Activated CD8-positive, alpha-beta T cell treated with anti-CD3 and anti-CD28 coated beads for 36 hours (primary cell): ENCODE measurements at places on chromosomes 11 and 22. TPM values are rescaled to one million over a fixed set of nuclear protein-coding genes. Genes with fewer than 3 reads are reported as not detected.

GRCh38 chr11:93208663-93209270 is 11.0 kb upstream of the SLC36A4 start:
- no peak for DNase-seq

- no peak for DNase-seq
Observed at GRCh38 chr11:23519194-23519593, 658.9 kb upstream of the CCDC179 start.

DNA sequence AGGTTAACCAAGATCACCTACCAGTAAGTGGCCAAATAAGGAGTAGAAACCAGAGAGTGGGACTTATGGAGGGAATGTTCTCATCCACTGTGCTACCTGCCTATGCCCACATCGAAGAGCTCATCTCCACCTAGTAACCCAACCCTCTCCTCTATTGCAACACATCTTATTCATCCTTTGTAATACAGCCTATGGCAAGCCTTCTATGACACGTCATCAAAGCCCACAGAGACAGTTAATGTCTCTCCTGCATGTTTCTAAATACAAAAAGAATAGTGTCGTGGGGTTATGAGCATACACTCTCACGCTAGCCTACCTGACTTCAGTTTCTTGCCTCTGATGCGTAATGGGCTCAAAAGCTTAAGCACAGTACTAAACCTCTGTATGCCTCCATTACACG is 1158.1 kb upstream of the TENM4 start:
- DNase-seq, result no peak

Gene CCDC81
- 0.83 TPM for total RNA-seq

DNA sequence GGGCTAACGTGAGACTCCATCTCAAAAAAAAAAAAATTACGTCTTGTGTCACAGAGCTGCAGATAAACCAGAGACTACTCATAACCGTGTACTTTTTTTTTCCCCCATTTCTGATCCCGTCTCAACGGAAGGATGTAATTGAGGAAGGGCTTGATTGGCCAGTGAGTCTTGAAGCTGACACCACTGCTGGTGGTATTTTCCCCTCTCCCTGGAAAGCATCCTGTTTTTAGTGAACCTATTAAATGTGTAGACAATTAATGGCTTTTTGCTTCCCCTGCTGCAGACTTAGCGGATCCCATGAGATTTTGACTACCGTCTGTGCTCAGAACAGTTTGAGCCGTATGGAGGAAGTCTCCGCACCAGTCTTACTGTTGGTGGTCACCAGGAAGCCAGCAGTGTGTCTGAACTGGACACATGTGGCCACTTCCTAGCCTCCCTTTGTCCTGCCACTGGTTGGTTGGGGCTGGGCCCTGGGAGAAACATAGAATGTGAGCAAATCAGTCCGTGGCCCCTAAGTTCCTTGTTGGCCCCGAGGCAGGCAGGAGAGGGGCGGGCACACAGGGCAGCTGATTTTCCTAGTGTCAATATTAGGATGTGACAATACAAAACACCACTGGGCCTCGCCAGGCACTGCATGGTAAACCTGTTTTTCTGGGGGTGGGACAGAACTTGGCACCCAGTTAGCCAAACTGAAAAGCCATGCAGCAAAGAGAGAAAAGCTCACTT is 3.1 kb downstream of the BIK start:
- no peak for DNase-seq

DNA sequence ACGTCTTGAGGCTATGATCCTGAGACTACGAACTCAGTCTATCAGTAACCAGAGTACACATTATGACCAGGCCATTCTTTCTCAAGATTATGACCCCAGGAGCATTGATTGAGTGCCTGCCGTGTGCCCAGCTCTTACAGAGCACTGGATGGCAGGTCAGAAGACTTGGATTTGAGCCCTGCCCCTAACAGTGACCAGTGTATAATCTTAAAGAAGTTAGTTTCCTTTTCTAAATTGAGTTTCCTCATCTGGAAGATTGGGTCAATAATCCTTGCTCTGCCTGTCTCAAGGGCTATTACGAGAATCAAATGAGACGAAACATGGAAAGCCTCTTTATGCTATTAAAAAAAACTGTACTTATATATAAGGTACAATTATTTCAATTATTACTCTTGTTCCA is 38.2 kb downstream of the SLCO2B1 start:
- DNase-seq, result no peak

DNA sequence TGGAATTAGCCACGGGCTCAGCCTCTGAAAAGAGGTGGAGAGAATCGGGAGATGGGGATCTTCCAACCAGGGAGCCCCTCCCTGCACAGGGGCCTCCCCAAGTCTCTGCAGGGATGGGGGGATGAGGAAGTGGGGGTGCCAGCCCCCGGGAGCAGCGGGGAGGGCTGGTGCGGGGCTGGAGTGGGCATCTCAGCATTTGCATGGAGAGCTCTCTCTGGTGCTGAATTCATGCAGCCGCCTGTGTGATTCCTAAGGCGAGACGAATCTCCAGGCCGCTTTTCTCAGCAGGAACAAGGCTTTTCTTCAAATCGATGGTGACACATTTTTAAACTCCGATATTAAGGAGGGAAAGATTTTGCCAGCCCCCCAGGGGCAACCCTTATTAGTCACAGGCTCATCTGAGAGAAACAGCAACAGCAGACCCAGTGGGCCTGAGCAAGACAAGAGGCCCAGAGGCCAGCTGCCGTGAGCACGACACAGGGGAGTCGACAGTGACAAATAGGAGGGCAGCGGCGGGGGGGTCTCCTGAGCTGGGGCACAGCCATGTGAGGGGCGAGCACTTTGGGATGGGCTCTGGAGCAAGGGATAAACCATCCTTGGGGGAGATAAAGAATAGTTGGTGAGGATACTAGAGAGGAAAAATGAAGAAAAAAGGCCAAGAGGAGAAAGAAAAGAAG is 29.0 kb downstream of the MACROD1 start:
- DNase-seq, result no peak

Gene UPB1
- 0.49 TPM for total RNA-seq

GRCh38 chr11:75474240-75474639 is 41.2 kb upstream of the KLHL35 start:
- DNase-seq, result no peak

Gene MS4A3
- not detected for total RNA-seq

- DNase-seq, result no peak
Observed at GRCh38 chr11:10927538-10927937, 69.7 kb upstream of the ZBED5 start.

DNA sequence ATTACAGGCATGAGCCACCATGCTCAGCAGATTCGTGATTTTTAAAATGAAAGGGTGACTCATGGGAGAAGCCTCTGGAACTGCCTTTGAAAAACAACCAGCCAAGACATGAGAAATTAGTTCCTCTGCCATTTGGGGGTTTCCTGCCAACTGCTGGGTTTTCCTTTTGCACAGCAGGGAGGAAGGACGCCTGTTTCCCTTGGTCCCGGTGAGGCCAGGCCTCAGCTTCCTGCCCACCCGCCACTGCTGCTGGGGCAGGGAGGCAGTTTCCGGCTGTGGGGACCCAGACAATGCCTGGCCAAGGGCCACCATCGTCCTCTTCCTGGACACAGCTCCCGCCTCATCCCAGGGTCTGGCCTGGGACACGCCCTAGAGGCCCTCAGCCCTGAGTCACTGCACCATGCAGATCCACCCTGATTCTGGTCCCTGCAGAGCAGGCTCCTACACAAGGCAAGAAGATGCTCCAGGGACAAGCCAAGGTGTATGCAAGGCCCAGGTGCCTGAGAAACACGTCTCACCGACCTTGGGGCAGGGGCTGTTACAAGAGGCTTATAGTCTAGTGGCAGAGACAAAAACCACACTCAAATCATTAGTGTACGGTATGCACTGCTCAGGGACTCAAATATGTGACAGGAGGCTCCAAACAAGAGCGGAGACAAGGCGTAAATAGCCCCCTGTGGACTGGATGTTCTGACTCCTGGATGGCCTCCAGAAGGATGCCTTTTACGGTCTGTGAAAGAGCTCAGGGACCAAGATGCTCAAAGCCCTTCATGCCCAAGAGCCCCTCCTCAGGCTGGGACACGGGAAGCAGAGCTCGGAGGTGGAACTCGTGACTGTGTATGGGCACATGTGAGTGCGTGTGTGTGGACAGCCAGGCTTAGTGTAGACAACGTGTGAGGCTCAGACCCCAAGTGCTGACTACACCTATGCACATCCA is 10.0 kb downstream of the PPM1F start:
- DNase-seq, result peak; percentile 42
